NCI-H1694 (cell line): ENCODE measurements at places on chromosomes 5 and 9.
A peak's percentile ranks its signal among the peaks of the same experiment; 100 is the strongest.

- DNase-seq: no peak
Observed at GRCh38 chr5:117205894-117206293, 631.3 kb upstream of the SEMA6A start.

DNA sequence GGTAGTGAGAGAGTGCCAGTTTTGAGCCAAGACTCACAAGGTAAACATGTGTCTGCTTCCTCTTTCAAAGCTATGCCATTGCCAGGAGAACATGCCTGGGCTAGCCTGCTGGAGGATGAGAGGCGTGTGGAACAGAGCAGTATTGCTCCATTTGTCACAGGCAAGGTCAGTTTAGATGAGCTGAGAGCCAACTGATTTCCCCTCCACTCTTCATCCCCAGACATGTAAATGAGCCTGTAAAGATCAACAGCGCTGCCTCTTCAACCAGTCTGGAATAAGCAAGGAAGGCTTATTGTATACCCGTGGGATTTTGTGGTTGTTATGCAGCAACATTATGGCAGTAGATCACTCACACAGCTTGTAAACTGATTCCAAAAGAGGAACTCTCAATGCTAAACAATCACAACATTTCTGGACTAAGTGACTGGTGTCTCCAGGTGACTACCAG, 8.2 kb upstream of the GDNF start:
- DNase-seq: peak; percentile 89

- peak; percentile 1 for DNase-seq
Observed at GRCh38 chr9:85600675-85601263, 141.0 kb downstream of the AGTPBP1 start.

- no peak for DNase-seq
Observed at GRCh38 chr9:127014216-127014909, 99.8 kb downstream of the RALGPS1 start.

DNA sequence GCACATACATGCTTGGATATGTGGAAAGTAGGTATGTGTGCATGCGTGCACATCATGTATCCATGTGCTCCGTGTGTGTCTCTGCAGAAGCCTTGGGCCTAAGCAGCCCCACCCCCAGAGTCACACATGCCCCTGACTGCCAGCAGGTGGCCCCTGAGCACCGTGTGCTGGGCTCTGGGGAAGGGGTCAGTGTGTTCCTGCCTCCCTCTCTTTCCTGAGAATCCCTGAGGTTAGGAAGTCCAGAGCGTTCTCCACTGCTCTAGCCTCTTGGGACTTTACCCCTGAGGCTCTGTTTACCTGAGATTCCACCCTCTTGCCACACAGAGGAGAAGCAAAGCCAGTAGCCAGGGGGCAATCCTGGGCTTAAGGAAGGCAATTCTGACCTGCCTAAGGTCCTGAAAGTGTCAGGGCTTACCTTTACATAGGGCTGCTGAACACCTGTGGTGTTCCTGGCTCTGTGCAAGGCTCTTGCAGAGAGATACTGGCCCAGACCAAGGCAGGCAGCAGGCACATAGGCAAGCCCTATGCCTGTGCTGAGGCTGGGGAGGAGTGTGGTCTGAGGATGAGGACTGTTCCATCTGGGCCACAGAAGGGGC, 207.3 kb downstream of the TMEM38B start:
- peak; percentile 28 for DNase-seq

DNA sequence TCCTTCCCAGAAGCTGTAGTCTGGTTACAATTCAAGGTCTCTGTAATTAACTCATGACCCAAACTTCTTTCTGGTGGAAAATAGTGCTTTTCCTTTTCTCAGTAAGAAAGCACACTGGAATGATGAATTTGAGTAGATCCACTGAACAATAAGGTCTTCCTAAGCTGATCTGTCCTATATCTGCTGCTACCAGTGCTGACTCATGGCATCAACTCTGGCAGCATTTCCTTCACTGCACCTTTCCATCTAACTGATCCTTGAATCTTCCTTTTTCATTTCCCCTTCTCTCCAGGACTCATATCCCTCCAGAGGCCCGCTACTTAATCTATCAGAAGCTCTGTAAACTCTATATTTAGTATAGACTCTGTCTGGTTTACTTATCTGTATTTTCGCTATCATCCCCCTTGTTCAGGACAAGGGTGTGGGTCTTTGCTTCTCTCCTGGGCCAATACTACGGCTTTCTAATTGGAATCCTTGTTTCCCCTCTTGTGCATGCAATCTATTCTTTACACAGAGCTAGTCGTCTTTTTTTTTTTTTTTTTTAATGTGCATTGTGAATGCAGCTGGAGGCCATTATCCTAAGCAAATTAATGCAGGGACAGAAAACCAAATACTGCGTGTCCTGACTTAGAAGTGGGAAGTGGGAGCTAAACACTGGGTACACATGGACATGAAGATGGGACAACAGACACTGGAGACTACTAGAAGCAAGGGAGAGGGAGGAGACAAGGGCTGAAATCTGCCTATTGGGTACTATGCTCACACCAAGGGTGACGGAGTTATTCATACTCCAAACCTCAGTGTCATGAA, 192.2 kb upstream of the RPS23 start:
- no peak for DNase-seq

DNA sequence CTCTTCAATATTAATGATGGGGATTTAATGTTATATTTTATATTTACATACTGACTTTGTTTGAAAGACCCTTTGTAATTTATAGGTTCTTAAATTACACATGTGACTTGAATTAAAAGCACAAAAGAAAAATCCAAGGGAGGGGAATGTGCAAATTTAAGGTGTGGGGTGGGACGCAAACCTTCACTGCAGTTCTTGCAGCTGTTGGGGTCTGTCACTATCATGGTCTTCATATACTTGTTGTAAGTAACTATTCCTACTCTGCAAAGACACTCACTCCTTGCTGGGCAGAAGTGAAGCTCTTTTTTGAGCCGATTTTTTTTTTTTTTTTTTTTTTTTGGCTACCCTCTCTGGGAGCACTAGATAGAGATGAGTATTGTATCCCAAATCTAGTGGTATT, 505.3 kb downstream of the ARHGEF28 start:
- DNase-seq: no peak

- DNase-seq: no peak
Observed at GRCh38 chr5:14665101-14665822, 744 bp downstream of the OTULIN start.

GRCh38 chr5:65812648-65813047, 90.6 kb downstream of the NLN start:
- no peak for DNase-seq

DNA sequence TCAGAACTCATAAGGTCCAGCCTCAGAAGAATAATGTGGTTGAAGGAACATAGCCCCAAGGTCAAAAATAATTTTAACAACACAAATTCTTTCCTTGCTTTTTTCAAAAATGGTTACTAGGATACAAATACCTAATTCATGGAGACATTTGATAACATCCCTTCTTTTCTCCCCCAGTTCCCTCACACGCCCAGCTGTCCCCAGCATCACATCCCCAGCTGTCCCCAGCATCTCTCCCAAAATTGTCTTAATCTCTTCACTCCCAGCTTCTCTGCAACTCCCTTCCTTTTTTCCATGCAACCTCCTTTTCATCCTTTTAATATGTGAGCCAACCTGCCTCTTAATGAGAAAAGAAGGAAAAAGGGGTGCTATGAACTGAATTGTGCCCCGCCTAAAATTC, 77.8 kb downstream of the FSTL4 start:
- DNase-seq: no peak

DNA sequence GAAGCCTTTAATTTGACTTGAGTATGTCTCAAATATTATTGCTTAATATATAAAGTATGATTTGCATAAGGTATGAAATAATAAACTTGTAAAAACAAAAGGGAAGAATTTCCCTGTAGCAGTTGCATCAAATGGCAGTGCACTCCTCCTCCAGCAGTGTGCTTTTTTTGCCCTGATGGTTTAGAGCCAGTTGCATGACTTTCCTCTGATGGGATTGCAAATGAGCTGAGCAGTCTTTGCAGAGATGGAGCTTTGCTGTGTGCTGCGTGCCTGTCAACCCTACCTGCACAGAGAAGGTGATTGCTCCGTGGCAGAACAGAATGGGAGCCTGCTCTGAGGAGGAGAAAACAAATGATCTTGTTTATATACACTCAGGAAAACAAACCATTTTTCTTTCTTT, 22.7 kb upstream of the CATSPER3 start:
- no peak for DNase-seq

DNA sequence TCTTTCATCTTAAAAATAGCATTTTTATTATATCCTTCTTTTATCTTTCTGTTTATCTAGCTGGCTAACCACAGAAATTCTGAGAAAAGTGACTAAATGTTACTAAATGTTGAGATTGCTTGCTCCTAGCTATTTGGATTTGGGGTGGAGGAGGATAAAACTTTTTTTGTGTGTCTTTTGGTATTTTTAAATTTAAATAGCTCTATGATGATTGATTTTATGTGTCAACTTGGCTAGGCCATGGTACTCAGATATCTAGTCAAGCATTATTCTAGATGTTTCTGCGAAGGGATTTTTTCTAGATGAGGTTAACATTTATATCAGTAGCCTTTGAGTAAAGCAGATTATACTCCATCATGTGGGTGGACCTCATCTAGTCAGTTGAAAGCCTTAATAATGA, 75.0 kb downstream of the GCNT1 start:
- no peak for DNase-seq

GRCh38 chr9:14438232-14439021, 124.5 kb upstream of the NFIB start:
- no peak for DNase-seq

DNA sequence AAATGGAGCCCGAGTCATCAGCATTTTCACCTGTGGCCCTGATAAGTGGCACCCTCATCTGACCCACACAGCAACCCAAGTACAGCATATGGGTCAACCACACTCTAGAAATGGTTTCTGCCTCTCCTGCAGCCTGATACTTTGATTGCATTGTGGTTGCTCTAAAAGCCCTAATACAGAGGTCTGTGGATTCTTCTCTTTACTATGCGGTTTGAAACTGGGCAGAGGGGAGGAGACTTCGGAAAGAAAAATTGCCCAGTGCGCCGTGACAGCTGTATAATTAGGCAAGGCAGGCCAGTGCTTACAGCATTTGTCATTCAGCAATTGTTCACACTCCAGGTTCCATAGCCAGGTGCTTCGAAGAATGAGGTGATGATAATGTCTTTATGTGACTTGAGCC, 361.0 kb downstream of the NFIB start:
- DNase-seq: no peak

DNA sequence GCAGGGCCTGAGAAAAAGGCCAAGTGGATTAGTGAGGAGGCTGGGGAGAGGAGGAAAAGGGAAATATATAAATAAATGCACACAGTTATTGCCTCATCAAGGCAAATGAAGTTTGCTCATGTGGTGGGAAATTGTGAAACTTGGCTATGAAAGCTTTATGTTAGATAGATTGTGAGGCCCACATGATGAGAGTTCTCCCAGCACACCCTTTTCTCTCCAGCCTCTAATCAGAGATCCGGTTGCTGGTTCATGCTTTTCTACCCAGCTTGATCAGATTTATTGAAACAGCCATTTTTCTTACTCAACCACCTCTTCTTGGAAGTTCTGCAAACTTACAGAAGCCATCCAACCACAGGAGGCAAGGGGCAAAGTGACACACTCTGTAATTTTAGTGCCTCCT, 125.8 kb upstream of the KLF4 start:
- no peak for DNase-seq

GRCh38 chr5:153641183-153641688, 150.8 kb downstream of the GRIA1 start:
- no peak for DNase-seq

- no peak for DNase-seq
Observed at GRCh38 chr5:173866243-173866857, 21.8 kb upstream of the CPEB4 start.

DNA sequence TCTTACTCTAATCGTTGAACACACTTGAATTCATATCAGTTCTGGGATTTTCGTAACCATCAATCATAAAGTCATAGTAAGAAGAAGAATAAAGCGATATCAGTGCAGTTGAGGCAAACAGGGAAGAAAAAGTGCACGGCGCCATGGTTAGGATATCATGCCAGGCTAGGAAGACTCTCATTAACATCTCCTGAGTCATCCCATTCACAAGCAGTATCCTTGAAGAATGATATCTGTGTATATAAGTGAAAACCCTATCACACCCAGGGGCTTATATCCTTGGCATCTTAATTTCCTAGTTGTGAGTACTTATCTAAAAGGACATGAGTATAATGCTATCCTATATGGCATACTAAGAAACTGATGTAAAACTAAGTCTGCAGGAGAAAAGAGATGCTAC, 38.6 kb downstream of the NFIB start:
- DNase-seq: no peak

DNA sequence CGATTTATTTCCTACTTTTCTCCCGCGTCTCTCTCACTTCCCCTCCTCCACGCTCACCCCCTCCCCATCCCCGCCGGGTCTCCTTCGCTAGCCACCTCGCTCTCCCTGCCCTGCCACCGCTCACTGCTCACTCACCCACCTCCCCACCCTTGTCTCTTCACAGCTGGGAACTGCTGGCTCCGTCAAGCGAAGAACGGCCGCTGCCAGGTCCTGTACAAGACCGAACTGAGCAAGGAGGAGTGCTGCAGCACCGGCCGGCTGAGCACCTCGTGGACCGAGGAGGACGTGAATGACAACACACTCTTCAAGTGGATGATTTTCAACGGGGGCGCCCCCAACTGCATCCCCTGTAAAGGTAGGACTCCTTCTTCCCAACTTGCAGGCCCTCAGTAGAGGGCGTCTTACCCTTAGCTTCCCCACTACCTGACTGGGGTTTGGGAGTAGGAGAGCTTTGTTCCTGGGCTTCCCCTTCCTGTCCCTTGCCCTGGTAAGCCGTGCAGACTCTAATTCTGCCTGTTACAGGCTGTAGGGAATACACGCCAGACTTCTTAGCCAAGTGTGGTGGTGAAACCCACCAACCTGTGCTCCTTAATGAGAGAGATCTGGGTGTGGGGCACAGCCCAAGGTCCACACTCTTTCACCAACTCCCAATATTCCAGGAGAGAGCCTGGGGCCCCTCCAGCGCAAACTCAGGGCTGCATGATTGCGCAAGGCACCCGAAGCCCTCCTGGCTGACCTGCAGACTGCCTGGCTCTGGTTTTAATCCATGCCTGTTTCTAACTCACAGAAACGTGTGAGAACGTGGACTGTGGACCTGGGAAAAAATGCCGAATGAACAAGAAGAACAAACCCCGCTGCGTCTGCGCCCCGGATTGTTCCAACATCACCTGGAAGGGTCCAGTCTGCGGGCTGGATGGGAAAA, 2.5 kb downstream of the FST start:
- no peak for DNase-seq

- DNase-seq: no peak
Observed at GRCh38 chr5:6043491-6044310, 334.6 kb downstream of the MED10 start.

GRCh38 chr9:137607141-137607857, 1.8 kb downstream of the ARRDC1 start:
- no peak for DNase-seq

GRCh38 chr9:73761905-73762304, 610.2 kb downstream of the ANXA1 start:
- no peak for DNase-seq

DNA sequence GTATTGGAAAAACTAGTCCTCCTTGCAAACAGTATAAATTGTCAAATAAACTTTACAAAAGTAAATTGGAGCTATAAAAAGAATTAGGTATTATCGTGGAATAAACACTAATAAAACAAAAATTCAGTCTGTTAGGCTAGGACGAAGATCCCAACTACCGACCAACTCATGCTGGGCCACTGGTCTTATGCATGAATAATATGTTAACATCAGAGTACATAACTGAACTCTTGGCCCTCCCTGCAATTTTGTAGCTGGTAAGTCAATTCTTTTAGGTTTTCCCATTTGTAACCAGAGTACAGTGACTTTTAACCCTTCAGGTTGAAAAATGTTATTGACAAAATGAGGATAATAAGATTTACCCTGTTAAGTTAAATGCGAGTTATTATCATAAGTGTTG, 428.7 kb downstream of the BNC2 start:
- no peak for DNase-seq
